ENCODE measurements at places on chromosomes 4 and X.
A peak's percentile ranks its signal among the peaks of the same experiment; 100 is the strongest.

DNA sequence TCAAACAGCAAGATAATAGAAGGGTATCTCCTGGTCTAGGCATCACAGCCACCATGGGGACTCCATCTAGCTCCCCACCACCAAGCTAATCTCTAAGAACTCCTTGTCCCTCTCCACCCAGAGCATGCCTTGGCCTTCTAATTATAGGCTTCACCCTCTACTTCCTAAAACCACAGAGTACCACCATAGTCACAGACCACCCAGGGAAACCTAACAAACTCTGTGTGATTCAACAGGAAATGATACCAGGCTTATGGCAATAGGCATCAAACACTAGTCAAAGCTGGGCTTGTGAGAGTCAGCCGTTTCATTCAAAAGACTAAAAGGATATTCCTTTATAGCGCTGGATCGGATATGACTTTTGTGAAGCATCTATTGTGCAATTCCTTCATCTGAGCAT, 91.5 kb upstream of the NALF2 start:
- DNase-seq: no peak

DNA sequence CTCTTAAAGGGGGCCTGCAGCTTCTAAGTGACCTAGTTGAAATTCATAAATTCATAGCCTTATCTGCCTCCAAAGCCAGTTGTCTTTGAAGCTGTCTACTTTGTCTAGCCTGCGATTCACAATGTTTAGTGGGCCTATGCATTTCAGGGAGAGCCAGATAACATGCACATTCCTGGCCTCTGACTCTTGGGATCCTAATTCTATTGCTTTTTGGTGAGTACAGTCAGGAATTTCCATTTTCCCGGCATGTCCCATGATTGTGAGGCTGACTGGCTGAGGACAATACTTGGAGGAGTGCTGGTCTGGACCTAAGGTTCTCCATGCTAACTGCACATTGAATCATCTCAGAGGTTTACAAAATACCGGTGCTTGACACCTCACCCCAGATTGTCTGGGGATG, 155.0 kb downstream of the MSL3 start:
- no peak for DNase-seq

- no peak for DNase-seq
Observed at GRCh38 chr4:162803378-162803777, 363.3 kb downstream of the NAF1 start.

DNA sequence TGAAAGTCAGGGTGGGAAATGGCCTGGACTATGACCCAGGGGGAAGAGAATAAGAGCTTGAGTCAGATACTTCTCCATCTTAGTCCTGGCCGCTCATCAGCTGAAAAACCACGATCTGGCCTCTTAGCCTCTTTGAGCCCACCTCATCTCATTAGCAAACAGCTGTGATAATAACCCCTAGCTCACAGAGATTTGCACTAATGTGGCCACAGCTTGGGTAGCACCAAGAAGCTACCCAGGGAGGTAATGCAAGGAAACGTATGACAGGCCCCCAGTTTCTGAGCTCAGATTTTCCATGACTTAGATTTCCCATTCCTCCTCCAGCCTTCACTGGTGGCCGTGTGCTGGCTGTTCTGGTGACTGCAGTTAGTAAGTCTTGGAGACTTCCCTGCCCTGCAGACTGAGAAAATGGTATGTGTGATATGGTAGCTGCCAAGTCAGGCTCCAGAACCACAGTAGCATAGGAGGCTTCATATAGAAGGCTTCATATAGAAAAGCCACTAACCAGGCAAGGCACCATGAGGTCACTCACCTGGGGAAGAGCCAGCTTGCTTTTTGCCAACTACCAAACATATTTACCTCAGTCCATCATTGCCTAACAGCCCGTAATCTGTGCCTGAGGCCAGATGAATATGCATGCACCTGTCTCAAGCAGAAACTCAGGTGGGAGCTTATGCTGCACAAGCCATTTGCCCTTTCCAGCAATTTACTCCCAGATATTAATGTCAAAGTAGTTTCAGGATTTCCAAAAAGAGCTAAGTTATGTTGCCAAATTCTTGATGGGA, 51.4 kb upstream of the GABRE start:
- DNase-seq: no peak

DNA sequence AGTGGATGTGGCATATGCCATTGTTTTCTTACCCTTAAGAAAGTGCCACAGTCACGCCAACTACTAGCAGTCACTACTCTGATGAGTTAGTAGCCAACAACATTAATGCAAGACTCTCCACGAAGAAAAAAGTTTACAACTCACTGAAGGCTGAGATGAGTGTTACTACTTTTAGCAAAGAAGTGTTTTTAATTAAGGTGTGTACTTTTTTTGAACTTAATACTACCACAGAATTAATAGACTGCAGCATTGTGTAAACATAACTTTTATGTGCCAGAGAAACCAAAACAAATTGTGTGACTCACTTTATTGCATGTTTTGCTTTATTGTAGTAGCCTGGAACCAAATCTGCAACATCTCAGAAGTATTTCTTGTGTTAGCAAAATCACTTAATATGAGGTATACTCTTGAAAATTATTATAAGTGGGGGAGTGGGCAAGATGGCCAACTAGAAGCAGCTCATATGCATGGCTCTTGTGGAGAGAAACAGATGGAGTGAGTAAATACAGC, 2.2 kb upstream of the UGT2B4 start:
- no peak for DNase-seq

DNA sequence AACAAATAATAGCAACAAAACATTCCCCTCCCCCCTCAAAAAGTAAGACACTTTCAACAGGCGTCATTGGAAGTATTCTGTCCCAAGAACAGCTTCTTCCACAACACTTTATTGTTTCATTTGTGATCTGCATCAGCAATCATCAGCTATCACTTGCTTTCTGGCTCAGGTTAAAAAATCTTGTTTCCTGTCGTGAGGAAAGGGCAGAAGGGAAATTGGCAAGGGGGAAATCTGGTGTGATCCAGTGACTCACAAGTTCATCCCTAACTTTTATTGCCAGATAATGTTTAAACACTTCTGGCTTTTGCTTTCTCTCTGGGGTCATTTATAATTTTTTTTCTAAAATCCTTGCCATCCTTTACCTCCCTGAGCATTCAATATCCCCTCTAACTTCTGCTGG, 247.4 kb upstream of the GIMD1 start:
- DNase-seq: no peak

DNA sequence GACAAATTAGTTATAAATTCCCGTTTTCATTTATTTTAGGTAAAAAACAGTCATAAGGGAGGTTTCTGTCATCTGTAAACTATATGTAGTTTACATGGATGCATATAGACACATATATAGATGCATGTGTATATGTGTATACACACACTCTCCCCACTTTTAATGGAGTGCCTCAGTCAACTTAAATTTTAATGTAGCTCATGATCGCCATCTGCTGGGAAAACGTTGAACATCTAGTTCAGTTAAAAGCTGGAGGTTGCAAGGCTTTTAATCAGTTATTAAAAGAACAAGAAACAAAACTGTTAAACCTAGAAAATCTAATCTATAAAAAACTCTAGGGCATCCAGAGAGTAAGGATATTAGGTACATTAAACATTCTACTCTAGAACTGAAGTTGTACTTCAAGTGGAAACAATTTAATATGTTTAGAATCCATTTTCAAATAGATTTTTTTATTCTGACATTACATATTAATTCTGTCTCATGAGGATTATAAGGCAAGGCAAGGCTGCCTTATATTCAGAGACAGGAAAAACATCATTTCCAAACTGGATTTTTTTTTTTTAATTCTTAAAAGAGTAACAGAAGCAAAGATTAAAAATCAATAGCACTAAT, 122.6 kb downstream of the SHISA3 start:
- peak; percentile 36 for DNase-seq

- no peak for DNase-seq
Observed at GRCh38 chr4:73597594-73597993, 22.6 kb downstream of the RASSF6 start.

GRCh38 chrX:30246769-30247489, at the start of gene MAGEB1:
TSS of gene MAGEB1 (plus strand) at chrX:30247146. CDS start at chrX:30250494, 3,348 bp downstream.
- peak; percentile 62 for DNase-seq

GRCh38 chr4:79178760-79179159, 147.1 kb downstream of the NAA11 start:
- DNase-seq: no peak

DNA sequence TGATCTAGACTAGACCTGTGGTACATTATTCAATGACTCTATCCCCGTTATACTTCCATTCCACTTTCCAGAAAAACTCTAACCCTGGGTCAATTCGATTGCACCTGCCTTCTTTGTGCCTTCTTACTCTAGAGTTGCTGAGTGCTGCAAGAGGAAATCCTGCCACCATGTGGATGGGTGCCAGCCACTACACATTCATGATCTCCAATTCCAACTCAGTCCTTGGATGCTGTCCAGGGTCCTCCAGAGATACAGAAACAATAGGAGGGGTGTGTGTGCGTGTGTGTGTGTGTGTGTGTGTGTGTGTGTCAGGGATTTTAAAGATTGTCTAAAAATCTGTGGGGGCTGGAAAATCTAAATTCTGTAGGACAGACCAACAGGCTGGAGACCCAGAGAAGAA, 42.9 kb upstream of the INTS6L start:
- peak; percentile 44 for DNase-seq
